ENCODE measurements at places on chromosomes 4 and X. TPM values are rescaled to one million over a fixed set of nuclear protein-coding genes. Genes with fewer than 3 reads are reported as not detected.

CT55 gene
- total RNA-seq = not detected

DNA sequence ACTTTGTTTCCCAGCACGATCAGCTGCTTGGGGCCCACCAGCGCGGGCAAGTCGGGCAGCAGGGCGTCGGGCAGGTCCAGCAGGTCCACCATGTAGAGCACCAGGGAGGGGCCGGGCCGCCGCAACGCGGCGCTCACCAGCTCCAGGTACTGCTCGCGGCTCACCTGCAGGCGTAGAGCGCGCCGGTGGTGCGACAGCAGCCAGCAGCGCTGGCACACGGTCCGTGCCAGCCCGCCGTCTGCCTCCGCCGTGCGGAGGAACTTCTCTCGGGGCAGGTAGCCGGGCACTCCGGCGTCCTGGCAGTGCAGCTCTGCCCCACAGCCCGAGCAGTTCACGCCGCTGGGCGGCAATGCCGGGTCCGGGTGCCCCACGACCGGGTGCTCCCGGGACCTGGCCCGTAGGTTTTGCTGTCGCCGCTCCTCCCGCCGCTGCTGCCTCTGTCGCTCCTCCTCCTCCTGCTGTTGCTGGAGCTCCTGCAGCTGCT, 527 bp downstream of the NOA1 start:
- no peak for DNase-seq

- DNase-seq = no peak
These were observed 14.3 kb upstream of the FAM13A start for GRCh38 chr4:89071311-89071710.

GRCh38 chrX:2188330-2188792, 312.4 kb downstream of the DHRSX start:
- DNase-seq = no peak

FHL1 gene
- 41.9 TPM for total RNA-seq

GUCY1B1 gene
- total RNA-seq = 7.0 TPM

GRCh38 chr4:47213539-47213938, 182.2 kb downstream of the GABRB1 start:
- DNase-seq = no peak

GRCh38 chrX:32597777-32598176, 613.6 kb downstream of the DMD start:
- no peak for DNase-seq

RENBP gene
- total RNA-seq = 5.6 TPM

- DNase-seq = no peak
These were observed 455.6 kb downstream of the TMA16 start for GRCh38 chr4:163949976-163950601.

TMEM156 gene
- total RNA-seq = 0.18 TPM

- no peak for DNase-seq
These were observed 5.1 kb upstream of the SFRP2 start for GRCh38 chr4:153794006-153794405.

GRCh38 chr4:158604369-158604768, 67.3 kb downstream of the C4orf46 start:
- no peak for DNase-seq

DNA sequence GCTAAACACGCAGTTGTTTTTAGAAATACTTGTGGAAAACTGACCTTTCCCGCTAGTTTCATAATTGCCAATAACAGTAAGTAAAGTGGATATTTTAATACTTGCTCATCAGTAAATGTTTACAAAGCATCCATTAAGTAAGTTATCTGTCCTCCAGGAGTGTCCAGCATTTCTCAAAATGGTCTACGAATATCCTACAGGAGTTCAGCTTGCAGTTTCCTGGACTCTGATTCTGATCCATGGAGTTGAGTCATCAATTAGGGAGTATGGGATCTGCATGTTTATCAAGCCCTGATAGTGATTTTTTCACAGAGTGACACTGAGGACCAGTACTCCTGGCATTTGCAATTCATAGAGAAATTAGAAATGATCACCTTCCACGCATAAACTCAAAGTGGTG, 325.2 kb upstream of the AADAT start:
- no peak for DNase-seq

CENPVL1 gene
- total RNA-seq = 0.41 TPM

- peak; percentile 99 for DNase-seq
These were observed 101.2 kb downstream of the SMIM20 start for GRCh38 chr4:26015133-26015651.

- no peak for DNase-seq
These were observed 103.9 kb downstream of the IQCM start for GRCh38 chr4:149711593-149712365.

PHEX gene
- total RNA-seq = 5.6 TPM

NIPAL1 gene
- 0.90 TPM for total RNA-seq

DNA sequence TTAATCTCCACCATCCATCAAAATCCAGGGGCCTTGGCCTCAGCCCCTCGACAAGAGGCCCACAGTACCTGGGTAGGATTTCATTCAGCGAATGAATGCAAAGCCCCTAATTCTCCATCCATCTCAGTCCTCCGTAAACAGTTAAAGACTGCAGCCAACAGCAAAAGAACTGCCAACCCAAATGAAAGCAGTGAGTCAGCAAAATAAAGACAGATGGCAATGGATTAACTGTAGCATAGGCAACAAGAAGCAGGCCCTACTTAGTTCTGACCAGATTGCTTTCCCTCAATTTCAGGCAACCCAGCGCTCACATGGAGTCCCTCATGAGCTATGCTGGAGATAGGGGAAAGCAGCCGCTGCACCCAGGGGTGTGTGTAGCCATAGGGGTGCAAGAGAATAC, 21.4 kb downstream of the PLAC1 start:
- DNase-seq = peak; percentile 71

GRCh38 chr4:184598753-184599491, 50.3 kb downstream of the CASP3 start:
- DNase-seq = peak; percentile 86

DNA sequence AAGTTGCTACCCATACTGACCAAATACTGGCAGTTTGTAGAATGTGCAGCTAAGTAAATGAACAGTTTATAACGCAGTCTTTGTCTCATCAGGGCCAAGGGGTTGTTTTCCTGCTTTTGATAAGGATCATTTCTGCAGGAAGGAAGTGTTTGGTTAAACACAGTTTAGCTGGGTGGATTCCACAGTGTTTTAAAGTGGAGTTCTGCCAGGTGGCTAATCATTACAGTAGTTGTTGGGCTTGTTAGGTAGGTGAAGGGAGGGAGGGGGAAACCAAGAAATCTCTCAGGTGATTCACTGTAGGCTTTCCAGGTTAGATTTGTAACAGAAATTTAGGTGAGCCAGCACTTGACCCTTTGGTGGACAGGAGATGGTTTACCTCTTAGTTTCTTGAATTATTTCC, 58.1 kb downstream of the FNIP2 start:
- DNase-seq = no peak

DNA sequence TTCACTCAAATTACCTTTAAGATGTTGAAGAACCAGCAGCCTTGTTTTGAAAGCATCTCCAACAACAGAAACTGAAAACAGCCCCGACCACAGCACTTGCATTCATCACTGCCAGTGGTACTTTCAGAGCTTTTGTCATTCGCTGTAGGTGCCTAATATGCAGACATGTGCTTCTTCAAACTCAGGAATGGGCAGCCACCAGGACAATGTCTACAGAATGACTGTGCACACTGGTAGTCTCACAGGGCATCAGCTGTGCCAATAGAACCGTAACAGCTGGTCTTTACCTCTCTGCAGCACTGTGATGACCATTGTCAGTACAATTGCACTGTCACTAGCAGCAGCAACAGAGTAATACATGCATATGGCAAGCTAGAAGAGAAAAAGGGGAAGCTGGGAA, 1149.7 kb downstream of the STPG2 start:
- no peak for DNase-seq

DNA sequence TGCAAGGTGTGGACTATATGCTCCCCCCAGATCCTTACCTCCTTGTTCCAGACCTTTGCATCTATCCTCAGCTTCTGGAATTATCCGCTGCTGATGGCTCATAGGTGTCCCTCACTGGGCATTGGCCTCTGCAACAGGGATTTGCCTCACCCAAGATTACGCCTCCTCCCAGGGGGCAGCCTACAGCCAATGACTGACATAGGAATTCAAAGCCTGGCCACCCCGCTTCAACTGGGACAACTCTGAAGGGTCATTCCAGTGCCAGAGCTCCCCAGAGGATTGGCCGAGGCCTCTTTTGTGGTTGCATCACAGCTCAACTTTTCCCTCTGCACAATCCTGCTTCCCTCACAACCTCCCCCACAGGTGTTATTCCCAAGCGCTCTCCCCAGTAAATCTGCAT, 5.0 kb downstream of the SYN1 start:
- DNase-seq = no peak

DNA sequence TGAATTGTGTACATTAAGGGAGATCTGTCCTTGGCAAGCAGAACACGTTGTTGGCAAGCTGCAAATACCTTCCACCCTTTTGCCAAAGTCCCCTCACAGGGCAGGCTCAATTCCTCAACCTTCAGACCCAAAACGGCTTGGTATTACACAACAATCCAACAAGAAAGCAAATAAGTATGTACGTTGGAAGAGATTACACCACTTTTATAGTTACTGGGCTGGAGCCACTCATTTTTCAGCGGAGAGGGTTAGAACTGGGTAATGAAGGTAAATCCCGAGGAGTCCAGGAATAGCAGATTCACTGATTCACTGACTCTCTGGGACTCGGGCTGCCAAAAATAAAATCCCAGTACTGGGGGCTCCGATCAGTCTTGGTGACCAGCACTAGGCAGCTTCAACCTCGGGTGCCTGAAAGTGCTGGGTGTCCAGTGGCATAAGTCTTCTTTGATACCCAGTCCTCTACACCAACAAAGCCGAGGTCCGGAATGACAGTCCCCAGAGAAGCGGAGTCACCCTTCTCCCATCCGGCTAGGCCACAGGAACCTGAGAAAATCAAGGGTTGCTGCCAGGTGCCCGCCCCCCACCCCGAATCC, 587 bp downstream of the TIMM8A start:
- DNase-seq = peak; percentile 33
